ENCODE measurements at places on chromosomes 3 and 15.

DNA sequence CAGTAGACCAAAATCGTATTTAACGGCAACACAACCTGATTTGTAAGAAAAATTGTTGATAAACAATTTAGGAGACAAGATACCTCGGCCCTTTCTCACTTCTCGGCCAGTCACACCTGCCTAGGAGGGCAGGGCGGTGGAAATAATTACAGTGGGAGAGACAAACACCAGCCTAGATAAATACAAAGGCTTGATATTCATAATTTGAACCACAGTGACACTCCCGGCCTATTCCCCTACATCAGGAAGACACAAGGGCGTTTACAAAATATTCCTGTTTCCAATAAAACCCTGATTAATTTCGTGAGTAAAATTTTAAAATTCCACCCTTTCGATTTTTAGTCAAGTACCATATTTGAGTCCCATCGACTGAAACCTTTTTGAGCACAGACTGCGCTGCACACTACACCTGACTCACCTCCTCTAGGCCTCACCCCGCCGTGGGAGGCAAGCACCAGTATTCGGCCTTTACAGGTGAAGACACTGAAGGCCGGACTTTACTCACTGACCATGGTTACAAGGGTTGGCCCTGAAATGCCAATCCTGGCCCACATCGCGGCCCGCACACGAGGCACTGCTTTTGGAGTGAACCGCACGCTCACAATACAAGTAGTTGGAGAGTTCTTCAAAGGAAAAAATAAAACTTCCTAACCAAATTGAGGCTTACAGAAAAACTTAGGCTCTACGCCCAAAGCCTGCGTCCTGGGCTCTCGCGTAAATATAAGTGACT, 794 bp downstream of the ARPP19 start:
- peak; percentile 31 for DNase-seq

GRCh38 chr3:185767002-185767688, 57.7 kb downstream of the IGF2BP2 start:
- DNase-seq: no peak

DNA sequence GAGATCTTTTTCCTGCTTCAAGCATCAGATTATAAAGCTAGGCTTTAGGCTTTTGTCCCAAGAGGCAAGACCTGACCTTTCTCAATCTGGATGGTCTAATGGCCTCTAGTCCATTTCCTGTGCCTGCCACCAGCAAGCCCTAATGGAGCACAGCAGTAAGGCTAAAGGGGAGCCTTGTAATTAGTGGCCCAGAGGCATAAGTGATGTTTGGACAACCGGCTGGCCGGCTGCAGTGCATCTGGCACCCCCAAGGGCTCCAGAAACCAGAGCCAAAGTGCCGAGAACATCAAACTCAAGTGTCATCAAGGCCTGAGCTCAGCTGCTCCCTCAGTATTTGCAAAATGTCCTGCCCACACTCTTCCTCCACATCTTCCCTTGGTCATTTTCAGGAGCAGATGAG, 31.9 kb upstream of the RTP4 start:
- DNase-seq: no peak

DNA sequence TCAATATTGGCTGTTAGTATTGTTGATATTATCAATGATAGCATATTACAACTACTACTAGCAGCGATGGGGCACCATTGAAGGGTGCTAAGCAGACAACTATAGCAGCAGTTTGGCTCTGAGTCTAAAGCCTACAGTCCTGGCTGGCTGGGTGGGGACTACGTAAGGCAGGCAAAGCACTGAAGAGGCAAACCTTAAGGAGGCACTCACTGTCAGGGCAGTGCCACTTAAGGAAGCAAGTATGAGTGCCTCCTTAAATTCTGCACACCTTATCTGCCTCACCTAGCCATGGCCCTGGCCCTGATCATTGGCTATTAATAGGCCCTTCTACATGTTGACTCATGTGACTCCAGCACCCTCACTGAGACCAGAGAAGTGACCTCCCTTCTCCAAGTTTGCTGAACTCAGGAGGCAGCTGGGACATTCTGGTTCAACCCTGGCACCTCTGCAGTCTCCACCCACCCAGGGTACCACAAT, 20.6 kb downstream of the CDCP1 start:
- no peak for DNase-seq

- DNase-seq: no peak
Measured at GRCh38 chr3:117144853-117145252, 435.3 kb downstream of the TUSC7 start.

- no peak for DNase-seq
Measured at GRCh38 chr3:133440652-133441051, 40.8 kb downstream of the BFSP2 start.

DNA sequence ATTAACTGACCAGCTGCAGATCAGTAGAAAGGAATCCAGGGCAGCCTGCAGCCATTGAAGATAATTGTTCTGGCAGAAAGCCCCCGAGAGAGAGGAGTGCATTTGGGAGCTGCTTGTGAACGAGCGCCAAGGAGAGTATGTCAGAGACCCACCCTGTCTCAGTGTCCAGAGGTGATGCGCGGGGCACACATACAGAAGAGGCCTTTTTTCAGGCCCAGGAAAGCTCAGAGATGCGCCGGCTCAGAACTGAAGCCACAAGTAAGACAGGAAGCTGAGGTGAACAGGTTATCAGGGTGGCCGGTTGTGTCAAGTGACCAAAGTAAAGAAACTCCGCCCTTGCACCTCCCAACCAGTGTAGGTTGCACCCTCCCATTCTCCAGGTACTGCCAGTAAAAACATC, 59.8 kb upstream of the HEG1 start:
- DNase-seq: no peak

GRCh38 chr3:109607897-109608296, 270.6 kb upstream of the DPPA4 start:
- DNase-seq: no peak

DNA sequence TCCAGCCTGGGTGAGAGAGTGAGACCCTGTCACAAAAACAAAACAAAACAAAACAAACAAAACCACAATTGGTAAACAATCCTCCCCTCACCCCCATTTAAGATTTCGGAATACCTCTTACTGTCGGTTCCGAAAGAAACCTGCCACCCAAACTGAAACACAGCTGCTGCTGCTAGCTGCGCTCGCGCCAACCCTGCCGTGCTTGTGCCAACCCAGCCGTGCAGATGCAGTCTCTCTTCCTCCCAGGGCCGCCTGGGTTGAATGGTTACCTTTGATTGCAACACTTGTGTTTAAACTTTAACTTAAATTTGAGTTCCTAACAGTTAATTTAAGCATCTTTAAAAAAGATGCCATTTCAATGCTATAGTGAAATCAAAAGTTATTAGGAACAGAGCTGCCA, 28.5 kb upstream of the SPTBN5 start:
- no peak for DNase-seq

- no peak for DNase-seq
Measured at GRCh38 chr3:86257955-86258641, 732.9 kb downstream of the VGLL3 start.

GRCh38 chr15:58413253-58413652, 18.5 kb upstream of the LIPC start:
- DNase-seq: no peak

GRCh38 chr3:16460273-16460672, 53.2 kb downstream of the RFTN1 start:
- DNase-seq: no peak

- no peak for DNase-seq
Measured at GRCh38 chr15:94395640-94396039, 164.3 kb downstream of the MCTP2 start.

- no peak for DNase-seq
Measured at GRCh38 chr3:49316696-49317457, 23.0 kb downstream of the USP4 start.

DNA sequence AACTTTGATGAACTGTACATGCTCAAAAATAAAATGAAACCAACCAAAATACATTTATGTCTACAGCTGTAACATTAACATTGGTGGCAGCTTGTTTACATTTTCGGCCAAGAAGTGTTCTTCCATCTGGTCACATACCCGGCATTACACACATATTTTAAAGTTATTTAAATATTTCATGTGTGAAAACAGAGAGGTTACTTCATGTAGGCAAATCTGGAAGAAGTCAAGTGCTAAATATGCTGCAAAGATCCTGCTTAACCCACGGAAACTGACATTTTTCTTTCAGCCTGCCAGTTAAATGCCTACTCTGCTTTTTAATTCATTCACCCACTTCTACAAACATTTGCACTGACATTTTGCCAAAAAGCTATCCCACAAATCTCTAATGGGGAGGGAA, 69.7 kb downstream of the MB21D2 start:
- no peak for DNase-seq

All from activated T-cell treated with anti-CD3 and anti-CD28 coated beads for 4 hours (primary cell).